ENCODE measurements at places on chromosomes 12 and 14. TPM values are rescaled to one million over a fixed set of nuclear protein-coding genes. Genes with fewer than 3 reads are reported as not detected.

The DBX2 gene
- not detected for polyA plus RNA-seq

The SMOC1 gene
- polyA plus RNA-seq, result 1.9 TPM

The CRIP1 gene
- polyA plus RNA-seq, result 203 TPM

The CORO1C gene
- polyA plus RNA-seq, result 72.5 TPM

The TNS2 gene
- 2.2 TPM for polyA plus RNA-seq

The TMTC1 gene
- 16.0 TPM for polyA plus RNA-seq

The TC2N gene
- polyA plus RNA-seq, result 0.17 TPM

The TEX52 gene
- polyA plus RNA-seq, result not detected

The MUCL1 gene
- not detected for polyA plus RNA-seq

The C14orf132 gene
- 14.1 TPM for polyA plus RNA-seq

The TAS2R9 gene
- polyA plus RNA-seq, result not detected

Measured in cardiac muscle cell (in vitro differentiated cells and primary cell).